SW480 (cell line): ENCODE measurements at places on chromosomes 4 and X.

DNA sequence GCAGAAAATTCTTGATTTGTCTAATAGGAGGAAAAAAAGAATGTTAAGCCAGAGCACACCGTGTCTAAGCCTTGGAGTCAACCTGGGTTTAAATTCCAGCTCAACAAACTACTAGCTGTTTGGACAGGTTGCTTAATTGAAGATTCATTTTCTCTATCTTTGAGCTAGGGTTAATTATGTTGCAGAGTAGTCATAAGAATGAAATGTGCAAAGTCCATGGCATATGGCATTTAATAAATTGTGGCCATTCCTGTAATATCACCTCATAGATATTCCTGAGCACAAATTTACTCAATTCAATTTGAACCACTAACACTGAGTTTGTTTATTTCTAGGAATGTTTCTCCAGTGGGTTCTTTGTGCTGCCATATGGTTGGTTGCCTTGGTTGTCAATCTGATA lies 4.6 kb downstream of the TMEM144 start:
- DNase-seq = no peak

GRCh38 chr4:151152028-151152427 lies 52.6 kb downstream of the RPS3A start:
- no peak for DNase-seq

- no peak for DNase-seq
These were observed 41.6 kb upstream of the ACSL4 start for GRCh38 chrX:109774706-109775105.

- DNase-seq = no peak
These were observed 6.4 kb downstream of the RBM10 start for GRCh38 chrX:47151435-47151834.

- DNase-seq = peak; percentile 82
These were observed 405 bp upstream of the HS3ST1 start for GRCh38 chr4:11428899-11429698.

GRCh38 chr4:113349430-113349829 lies 300.0 kb downstream of the ANK2 start:
- DNase-seq = no peak
